ENCODE measurements at places on chromosomes 16 and 17. TPM values are rescaled to one million over a fixed set of nuclear protein-coding genes. Genes with fewer than 3 reads are reported as not detected.

SULT1A1 gene
- 8.8 TPM for polyA plus RNA-seq

C16orf87 gene
- 24.4 TPM for polyA plus RNA-seq

KRTAP4-1 gene
- polyA plus RNA-seq, result not detected

KRTAP4-5 gene
- not detected for polyA plus RNA-seq

BTBD17 gene
- 0.18 TPM for polyA plus RNA-seq

DOC2B gene
- 3.6 TPM for polyA plus RNA-seq

NOTUM gene
- polyA plus RNA-seq, result 4.4 TPM

MLYCD gene
- 5.2 TPM for polyA plus RNA-seq

- DNase-seq, result no peak
These were observed 137.8 kb downstream of the MRM1 start for GRCh38 chr17:36739208-36739607.

DNA sequence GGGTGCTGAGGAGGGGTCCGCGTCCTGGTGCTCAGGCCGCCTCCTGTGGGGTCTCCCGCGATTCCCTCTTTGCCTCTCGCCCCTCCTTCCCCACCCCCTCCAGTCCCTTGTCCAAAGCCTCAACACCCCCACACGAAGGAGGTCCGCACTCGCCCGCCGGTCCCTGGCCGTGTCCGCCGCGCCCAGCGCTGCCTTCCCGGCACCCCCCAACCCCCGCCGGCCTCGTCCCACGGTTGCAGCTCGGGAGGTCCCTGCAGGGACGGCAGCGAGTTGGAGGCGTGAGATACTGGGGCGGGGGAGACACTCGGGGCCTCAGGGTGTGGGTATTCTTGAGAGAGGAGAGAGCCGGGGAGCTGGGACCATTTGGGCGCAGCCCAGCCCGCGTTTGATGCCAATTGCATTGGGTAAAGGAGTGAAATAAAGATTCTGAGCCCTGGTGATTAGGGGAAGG is 468 bp downstream of the FLYWCH2 start:
- DNase-seq, result no peak

DNA sequence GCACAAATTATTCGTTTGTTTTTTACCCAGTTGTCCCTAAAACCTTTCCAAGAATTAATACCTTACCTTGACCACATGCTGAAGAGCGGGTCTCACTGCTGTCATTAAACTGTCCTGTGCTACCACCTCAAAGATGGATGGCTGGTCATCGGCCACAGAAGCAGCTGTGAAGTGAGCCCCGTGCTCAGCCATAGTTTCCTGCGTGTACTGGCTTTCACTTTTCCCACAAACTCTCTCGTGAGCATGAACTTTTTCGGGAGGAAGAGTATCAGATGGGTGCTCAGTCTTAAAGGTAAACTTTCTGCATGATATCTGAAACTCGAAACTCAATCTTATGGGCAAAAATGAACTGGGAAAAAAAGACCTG is 558 bp downstream of the PEX12 start:
- DNase-seq, result peak; percentile 15

DNA sequence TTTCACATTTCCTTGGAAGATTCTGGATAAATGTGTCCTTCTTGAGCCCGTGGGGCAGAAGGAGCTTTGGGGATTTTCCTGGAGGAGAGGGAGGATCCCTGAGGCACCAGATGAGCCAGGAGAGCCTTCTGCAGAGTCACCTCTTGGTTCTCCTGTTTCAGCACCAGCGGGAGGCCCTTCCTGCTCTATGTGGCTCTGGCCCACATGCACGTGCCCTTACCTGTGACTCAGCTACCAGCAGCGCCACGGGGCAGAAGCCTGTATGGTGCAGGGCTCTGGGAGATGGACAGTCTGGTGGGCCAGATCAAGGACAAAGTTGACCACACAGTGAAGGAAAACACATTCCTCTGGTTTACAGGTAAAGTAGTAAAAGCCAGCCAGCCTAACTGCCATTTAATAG is 77.1 kb downstream of the ARSG start:
- DNase-seq, result no peak

GRCh38 chr16:67447508-67448076 is 16.7 kb downstream of the HSD11B2 start:
- DNase-seq, result no peak

GRCh38 chr17:66689221-66689620 is 145.7 kb upstream of the CACNG5 start:
- DNase-seq, result no peak

GRCh38 chr17:56230660-56231059 is 77.4 kb downstream of the ANKFN1 start:
- no peak for DNase-seq

DNA sequence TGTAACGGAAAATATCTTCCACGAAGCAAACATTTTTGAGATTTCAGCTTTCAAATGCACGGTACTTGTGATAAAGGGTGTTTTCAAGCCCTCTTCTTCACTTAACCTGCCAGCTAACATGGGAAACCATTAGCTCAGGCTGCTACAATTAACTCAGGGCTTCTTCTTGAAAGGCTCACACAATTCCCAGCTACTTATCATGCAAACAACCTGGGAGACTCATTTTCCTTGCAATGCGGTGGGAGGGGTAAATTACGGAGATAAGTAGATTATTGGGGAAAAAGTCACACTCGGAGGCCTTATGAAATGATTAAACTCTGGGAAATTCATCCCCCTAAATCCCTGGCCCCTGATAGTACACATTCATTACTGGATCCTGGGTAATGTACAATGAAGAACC is 266.4 kb downstream of the STX8 start:
- DNase-seq, result no peak

GRCh38 chr16:379961-380761 is 1.6 kb downstream of the PGAP6 start:
- no peak for DNase-seq

DNA sequence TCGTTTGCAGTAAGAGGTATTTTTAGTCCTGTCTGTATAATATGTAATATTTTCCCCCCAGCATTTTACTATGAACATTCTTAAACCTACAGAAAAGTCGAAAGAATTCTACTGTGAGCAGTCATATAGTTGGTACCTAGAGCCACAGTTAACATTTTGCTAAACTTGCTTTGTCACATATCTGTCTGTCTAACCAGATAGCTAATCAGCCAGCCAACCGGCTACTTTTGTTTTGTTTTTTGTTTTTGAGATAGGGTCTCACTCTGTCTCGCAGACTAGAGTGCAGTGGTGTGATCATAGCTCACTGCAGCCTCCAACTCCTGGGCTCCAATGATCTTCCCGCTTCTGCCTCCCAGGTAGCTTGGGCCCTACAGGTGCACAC is 73.3 kb downstream of the ABCC1 start:
- no peak for DNase-seq

DNA sequence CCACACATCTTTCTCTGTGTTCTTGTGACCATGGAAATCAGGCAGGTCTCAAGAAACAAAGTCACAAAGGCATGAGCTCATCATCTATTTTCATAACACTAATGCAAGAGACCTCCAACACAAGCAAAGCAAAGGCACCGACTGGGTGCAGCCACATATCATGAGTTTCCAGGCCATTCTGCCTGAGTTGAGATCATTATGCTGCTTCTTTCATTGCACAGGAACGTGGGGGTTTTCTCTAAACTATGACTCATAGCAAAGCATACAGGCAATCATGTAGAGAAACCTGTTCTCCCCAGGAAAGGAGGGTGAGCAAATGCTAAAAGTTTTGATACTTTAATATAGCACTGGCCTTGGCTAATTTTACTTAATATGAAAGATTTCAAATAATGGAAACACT is 60.7 kb downstream of the GRIN2A start:
- DNase-seq, result no peak

GRCh38 chr16:73149334-73149733 is 101.4 kb upstream of the ZFHX3 start:
- no peak for DNase-seq

Measured in hindlimb muscle (tissue), 1 donor.